ENCODE measurements at places on chromosomes 7 and 10.

GRCh38 chr10:95544783-95545500, 16.2 kb downstream of the SORBS1 start:
- DNase-seq: no peak

DNA sequence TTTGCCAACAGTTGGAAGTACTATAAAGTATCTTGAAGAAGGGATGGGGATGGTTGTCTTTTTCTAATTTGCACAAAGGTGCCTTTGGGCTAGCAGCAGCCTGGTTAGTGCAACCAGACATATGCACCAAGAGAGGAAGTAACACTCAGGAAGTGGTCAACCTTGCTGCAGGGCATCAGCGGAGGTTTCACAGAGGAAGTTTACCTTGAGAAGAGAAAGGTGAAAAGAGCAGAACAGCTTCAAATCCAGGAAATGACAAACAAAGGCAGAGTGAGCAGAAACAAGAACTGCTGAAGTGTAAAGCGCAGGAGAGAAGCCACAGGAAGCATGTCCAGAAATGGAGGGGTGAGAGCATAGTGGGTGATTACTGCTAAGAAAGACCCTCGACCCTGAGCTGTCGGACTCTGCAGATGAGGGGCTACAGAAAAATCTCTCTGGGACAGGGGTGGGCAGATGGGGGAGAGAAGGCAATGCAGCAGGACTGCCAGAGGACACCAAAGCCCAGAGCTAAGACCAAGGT, 66.9 kb downstream of the STK17A start:
- DNase-seq: peak; percentile 42

DNA sequence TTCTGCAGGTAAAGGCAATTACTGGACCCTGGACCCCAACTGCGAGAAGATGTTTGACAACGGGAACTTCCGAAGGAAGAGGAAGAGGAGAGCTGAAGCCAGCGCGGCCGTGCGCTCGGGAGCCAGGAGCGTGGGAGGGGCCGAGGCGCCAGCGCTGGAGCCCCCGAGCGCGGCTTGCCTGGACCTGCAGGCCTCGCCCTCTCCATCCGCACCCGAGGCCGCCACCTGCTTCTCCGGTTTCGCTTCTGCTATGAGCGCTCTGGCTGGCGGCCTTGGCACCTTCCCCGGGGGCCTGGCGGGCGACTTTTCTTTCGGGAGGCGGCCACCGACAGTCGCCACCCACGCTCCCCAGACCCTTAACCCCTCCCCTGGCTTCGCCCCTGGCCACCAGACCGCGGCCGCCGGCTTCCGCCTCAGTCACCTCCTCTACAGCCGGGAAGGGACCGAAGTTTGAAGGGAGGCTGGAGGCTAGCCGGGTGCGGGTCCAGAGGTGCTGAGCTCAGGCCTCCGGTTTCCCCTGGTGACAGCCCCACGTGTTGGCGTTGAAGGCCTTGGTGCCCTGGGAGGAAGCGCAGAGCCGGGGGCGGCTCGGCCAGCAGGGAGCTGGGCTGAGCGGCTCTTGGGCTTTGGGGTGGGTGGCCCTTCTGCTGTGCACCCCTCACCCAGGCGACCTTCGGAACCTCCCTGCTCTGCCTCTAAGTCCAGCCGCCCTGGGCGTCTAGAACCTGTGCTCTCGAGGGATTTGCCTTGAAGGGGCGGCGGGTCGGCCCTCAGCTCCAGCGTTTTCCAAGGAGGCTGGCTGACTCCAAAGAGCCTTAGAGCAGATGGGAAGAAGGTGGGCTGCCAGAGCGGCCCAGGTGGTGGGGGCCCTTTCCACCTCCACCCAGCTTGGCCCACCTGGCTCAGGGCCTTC, 1.8 kb downstream of the FOXI2 start:
- DNase-seq: no peak

DNA sequence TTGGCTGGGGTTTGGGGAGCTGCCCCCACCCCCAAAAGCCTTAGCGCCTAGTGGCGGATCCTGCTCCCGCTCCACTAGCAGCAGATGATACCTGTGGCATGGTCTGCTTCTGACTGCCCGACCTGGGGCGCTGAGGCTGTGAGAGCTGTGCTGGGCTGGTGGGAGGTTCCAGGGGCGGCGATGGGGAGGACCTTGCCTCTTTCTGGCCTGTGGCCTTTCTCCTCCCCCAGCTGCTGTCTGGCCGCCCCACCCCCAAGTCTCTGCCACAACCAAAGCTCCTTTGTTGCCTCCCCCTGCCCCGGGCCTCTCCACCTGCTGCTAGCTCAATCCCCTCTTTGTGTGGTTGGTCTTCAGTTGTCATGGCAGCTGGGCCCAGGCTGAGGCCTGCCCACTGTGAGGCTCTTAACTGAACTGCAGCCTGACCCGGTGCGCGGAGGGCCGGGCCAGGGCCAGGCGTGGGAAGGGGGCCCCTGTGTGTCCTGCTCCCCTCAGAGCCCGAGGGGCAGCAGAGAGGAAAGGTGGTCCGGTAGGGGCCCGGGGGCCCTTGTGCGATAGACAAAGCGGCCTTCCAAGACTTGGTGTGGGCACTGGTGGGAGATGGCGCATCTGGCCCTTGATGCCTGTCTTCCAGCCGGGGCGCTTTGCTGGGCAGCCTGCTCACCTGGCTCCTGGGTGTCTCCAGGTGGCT, 4.7 kb downstream of the ZNF775 start:
- DNase-seq: no peak

DNA sequence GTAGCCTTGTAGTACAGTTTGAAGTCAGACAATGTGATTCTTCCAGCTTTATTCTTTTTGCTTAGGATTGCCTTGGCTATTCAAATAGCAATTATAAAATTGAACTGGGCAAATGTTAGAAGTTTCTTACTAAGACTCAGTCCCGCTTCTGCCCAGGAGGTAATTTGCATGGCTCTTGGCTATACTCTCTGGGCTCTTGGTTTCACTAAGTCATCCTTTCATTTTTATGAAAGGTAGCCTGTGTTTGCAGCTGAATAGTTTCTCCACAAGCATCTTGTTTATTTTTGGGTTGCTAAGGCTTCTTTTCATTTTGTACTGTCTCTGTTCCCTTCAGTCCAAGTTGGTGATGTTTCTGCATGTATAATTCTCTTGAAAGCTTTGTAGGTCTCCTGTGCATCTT, 340.6 kb downstream of the SH2D4B start:
- DNase-seq: no peak

DNA sequence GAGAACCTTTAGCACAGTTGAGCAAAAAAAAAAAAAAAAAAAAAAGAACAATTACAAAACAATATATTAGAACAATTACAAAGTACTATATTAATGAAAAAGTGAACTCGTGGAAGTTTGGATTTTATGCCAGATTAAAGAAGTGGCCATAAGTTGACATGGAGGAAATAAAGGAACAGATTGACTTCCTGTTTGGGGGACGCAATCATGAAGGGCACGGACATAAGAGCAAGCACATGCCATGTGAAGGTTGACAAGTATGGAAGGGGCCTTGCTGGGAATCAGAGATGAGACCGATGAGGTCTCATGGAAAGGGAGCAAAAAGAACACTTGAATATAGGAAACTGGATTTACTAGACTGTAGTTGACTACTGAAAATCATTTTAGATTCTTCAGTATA, 61.7 kb downstream of the ICA1 start:
- DNase-seq: no peak

DNA sequence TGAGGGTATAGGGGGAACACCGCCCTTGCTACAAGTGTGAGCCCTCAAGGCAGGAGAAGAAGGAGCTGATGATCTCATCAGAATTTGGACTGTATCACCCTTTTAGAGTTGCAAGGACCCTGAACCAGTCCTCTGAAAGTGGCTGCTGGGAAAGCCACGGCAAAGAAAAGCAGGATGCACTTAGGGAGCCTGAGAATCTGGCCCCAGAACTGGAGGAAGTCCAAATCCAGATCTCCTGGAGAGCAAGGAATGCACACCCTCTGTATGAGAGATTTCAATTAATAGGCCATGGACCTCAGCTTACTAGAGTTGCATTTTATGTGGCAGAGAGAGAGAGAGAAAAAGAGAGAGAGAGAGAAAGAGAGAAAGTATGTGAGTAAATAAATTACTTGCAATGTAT, 662.9 kb downstream of the CCSER2 start:
- no peak for DNase-seq

DNA sequence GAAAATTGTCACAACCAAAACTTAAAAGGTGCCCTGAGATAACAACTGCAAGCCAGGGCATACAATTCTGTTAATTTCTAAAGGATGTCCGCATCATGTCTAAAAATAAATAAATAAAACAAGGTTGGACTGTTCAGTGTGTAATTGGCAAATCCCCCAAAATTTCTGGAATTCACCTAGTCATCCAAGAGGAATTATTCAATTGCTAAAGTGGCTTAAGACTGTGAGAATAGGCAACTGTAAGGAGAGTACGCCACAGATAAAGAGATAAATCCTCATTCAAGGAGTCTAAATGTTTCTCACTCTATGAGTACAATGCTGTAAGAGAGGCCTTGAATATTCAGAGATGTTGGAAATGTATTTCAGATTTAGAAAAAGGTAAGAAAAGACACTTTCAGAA, 37.2 kb downstream of the PIK3AP1 start:
- DNase-seq: no peak

GRCh38 chr7:19915596-19915995, 142.2 kb upstream of the TMEM196 start:
- no peak for DNase-seq

GRCh38 chr10:42971251-42971599, 105.6 kb upstream of the RET start:
- no peak for DNase-seq

- DNase-seq: no peak
Observed at GRCh38 chr7:126026421-126027088, 1096.9 kb upstream of the POT1 start.

- no peak for DNase-seq
Observed at GRCh38 chr7:43081603-43082002, 30.8 kb upstream of the HECW1 start.

DNA sequence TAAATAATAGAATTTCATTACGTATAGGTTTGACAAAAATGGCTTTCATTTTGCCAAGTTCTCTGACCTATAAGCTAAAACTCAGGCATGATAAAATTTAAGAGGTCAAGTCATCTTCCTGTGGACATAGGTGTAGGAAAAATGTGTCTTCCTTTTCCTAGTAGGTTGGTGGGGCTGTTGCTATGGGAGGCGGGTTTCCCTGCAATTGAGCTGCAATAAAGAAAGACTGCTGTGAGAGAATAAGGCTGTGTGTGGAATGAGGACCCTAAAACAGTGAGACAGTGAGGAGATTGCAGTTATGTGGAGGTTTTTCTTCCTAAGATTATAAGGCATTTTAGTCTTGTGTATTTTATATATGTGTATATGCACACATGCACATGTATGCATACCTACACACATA, 13.0 kb upstream of the SEMA3A start:
- DNase-seq: no peak

GRCh38 chr7:110885474-110885873, 205.5 kb upstream of the LRRN3 start:
- no peak for DNase-seq

DNA sequence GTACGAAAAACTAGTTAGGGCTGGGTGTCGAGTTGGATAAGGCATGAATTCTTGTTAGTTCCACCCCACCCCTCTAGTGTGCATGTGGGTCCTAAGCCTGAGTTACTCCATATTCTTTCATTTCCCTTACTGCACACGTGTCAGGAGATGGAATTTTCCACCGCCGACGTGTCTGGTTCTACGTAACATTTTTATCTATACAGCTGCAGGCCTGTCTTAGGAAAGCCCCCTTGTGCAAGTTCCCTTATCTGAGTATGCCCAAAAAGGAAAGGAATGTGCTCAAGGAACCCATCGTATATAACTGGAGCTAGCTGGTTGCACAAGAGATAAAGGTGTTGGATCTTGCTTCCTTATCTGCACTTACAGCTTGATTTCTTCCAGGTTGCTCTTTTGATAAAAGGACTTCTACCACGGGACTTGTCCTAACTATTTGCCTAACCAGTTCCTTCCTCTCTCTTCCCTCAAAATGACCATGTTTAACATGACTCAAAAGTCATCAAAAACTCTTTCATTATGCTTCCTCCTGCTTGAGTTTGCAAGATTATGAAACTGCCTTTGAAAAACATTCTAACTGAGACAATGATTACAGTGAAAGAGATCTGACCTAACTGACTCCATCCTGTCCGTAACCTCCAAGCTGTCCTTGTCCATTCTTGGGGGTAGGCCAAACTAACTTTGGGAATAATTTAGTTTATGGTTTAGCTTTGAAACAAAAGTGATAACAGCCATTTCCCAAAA, 181.4 kb downstream of the AKR1D1 start:
- no peak for DNase-seq

GRCh38 chr7:36084485-36085091, 68.5 kb upstream of the EEPD1 start:
- no peak for DNase-seq

DNA sequence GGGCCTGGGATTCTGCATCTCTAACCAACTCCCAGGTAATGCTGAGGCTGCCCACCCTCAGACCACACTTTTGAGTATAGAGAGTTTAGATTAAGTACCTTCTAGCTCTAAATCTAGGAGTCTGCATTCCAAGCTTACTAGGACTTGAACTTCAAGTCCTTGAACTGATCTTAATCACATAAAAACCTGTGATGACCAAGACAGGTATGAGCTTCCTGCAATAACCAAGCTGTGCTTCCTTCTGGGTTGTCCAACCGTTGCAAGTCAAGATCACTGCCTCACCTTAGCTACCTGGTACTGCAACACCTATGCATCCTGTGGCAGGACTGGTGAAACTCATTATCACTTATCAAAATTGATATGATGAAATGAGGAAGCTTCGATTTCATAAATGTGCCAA, 32.9 kb upstream of the RAPGEF5 start:
- DNase-seq: no peak

DNA sequence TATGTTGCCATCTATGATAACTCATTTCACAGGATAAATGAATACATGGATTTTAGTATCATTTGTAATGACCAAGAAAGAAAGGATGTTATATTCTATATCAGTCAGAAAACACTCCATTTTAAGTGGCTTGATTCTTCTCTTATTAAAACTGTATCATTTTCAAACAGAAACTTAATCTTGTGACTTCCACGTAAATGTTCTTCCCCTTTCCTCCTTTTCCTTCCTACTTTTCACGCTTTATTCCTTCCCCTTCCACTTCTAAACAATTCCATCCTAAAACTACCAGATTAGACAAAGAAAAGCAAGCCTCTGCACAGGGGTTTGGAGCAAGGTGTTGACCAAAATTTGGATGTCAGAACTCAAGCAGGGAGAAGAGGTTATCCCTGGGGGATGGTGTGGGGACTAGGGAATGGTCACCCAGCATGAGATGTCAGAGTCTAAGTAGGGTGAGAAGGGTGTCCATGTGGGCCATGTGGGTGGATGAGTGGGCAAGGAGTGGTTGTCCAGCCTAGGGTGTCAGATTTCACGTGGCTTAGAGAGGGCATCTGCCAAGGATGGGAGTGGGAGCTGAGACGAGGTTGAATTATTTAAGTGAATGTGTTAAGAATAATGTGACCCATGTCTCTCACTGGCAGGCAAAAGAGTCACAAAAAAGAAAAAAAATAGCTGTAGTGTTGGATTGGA, 5.0 kb upstream of the GSAP start:
- DNase-seq: no peak

Data from central memory CD8-positive, alpha-beta T cell (primary cell).